Renal cortex interstitium (tissue), 15 donors: ENCODE measurements at places on chromosomes 2 and 18. TPM values are rescaled to one million over a fixed set of nuclear protein-coding genes. Genes with fewer than 3 reads are reported as not detected.

AQP12B gene
- polyA plus RNA-seq = 0.51 TPM

TAF4B gene
- 4.6 TPM for polyA plus RNA-seq

MC4R gene
- 0.33 TPM for polyA plus RNA-seq

ZNF513 gene
- 22.5 TPM for polyA plus RNA-seq

BOLL gene
- polyA plus RNA-seq = 0.08 TPM

EMILIN2 gene
- polyA plus RNA-seq = 13.5 TPM

LANCL1 gene
- polyA plus RNA-seq = 77.6 TPM

MFSD2B gene
- 3.9 TPM for polyA plus RNA-seq

POTEE gene
- 0.16 TPM for polyA plus RNA-seq

LRRTM1 gene
- 28.1 TPM for polyA plus RNA-seq

C1GALT1C1L gene
- polyA plus RNA-seq = 3.0 TPM

SERPINB3 gene
- 0.14 TPM for polyA plus RNA-seq

SDC1 gene
- polyA plus RNA-seq = 24.6 TPM

MYO7B gene
- polyA plus RNA-seq = 20.6 TPM

REG3G gene
- not detected for polyA plus RNA-seq

CYP1B1 gene
- polyA plus RNA-seq = 120 TPM

RAMP1 gene
- polyA plus RNA-seq = 4.5 TPM

SERPINB11 gene
- not detected for polyA plus RNA-seq

BABAM2 gene
- 56.1 TPM for polyA plus RNA-seq

RMND5A gene
- 65.4 TPM for polyA plus RNA-seq

GAREM1 gene
- polyA plus RNA-seq = 34.2 TPM

DYSF gene
- polyA plus RNA-seq = 15.4 TPM

TMEM198 gene
- 3.6 TPM for polyA plus RNA-seq

TMEM247 gene
- polyA plus RNA-seq = not detected

PLGLB2 gene
- 7.4 TPM for polyA plus RNA-seq

UGT1A10 gene
- not detected for polyA plus RNA-seq
